ENCODE measurements at places on chromosomes 4 and X.

- no peak overlapping the region for H3K27ac ChIP-seq
- H3K4me1 ChIP-seq = no peaks in the 10 kb centered on the region
- no peak for DNase-seq
- no peak overlapping the region for H3K4me3 ChIP-seq
- H3K27me3 ChIP-seq = no peaks in the 10 kb centered on the region
Measured at GRCh38 chrX:22686138-22686541, 313.6 kb upstream of the DDX53 start.

DNA sequence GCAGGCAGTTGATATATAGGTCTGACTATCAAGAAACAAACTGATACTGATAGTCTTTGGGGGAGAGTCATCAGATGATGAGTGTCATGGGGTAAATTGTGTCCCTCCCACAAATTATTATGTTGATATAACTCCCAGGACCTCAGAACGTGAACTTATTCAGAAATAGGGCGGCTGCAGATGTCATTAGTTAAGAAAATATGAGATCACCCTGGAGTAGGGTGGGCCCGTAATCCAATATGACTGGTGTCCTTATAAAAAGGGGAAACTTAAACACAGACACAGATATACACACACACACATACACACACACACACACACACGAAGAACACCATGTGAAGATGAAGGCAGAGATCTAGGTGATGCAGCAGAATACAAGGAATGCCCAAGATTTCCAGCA is 32.7 kb upstream of the ARHGEF9 start:
- no peak overlapping the region for H3K27ac ChIP-seq
- no peak overlapping the region for H3K4me3 ChIP-seq
- H3K36me3 ChIP-seq = no peaks in the 10 kb centered on the region
- H3K27me3 ChIP-seq = no peaks in the 10 kb centered on the region

DNA sequence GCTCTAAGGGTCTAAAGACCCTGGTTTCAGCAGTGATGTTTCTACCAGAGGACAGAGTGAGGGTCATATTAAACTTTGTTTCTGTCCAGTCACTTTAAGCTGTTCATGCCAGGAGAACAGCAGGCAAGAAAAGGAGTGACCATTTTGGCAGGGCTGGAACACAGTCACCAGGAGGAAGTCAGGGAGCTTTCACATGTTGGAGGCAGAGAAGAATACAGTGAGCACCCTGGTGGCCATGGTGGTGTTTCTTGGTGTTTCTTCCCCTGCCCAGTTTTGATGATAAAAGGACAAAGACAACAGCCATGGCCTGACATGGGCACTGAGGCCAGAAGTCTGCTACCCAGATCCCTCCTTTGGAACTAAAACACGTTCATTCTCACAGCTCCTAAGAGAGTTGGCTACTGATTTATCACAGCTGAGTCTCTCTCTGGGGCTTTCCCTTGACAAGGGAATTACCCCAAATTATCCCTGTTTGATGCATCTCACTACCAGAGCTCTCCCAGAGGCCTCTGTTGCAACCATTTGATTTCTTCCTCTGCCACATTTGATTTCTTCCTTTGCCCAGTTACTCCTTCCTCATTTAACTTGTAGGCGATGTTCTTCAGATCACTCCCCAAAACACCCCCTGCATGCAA is 106.4 kb upstream of the NWD2 start:
- no peaks in the 10 kb centered on the region for H3K36me3 ChIP-seq
- no peak overlapping the region for H3K4me3 ChIP-seq

GRCh38 chr4:120286813-120287212 is 220.2 kb upstream of the MAD2L1 start:
- H3K27ac ChIP-seq = no peak overlapping the region
- no peaks in the 10 kb centered on the region for H3K36me3 ChIP-seq
- H3K4me1 ChIP-seq = no peaks in the 10 kb centered on the region

DNA sequence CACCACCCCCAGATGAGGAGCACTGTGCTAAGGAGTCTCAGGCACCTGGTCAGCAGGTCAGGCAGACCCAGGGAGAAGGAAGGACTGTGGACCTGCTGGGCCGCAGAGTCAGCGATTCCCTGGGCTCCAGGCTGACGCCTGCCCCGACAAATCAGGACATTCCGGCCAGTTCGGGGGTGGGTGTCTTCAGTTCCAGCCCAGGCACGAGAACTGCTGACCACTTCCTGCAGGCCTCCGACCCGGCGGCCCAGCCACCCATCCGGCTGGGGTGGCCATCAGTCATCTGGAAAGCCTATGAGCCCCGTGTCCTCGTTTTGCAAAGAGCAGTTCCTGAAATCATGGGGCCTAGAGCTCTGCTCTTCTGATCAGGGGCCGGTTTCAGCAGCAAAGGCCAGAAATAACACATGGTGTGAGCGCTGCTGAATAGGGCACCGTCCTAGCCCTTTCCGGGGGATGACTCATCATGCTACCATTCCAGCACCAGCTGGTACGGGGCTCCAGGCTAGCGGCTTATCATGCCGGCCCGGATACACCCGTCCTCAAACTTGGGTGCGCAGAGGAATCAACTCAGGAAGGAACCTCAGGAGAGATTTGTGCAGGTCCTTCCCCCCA is 7.8 kb upstream of the SH3TC1 start:
- no peak overlapping the region for H3K27ac ChIP-seq
- H3K4me3 ChIP-seq = no peak overlapping the region
- H3K4me1 ChIP-seq = peaks cover 33% of the 10 kb centered on the region
- DNase-seq = no peak
- no peaks in the 10 kb centered on the region for H3K36me3 ChIP-seq
- H3K27me3 ChIP-seq = no peaks in the 10 kb centered on the region

- no peaks in the 10 kb centered on the region for H3K4me1 ChIP-seq
- H3K27me3 ChIP-seq = peaks cover 3% of the 10 kb centered on the region
Measured at GRCh38 chr4:25564836-25565235, 90.8 kb upstream of the SLC34A2 start.

GRCh38 chrX:989959-990510 is 222.4 kb downstream of the CRLF2 start:
- H3K36me3 ChIP-seq = no peaks in the 10 kb centered on the region
- peak overlapping the region; percentile 79 for H3K4me3 ChIP-seq
- peak overlapping the region; percentile 80 for H3K27ac ChIP-seq
- peaks cover 16% of the 10 kb centered on the region for H3K27me3 ChIP-seq
- H3K4me1 ChIP-seq = no peaks in the 10 kb centered on the region
- no peak for DNase-seq

DNA sequence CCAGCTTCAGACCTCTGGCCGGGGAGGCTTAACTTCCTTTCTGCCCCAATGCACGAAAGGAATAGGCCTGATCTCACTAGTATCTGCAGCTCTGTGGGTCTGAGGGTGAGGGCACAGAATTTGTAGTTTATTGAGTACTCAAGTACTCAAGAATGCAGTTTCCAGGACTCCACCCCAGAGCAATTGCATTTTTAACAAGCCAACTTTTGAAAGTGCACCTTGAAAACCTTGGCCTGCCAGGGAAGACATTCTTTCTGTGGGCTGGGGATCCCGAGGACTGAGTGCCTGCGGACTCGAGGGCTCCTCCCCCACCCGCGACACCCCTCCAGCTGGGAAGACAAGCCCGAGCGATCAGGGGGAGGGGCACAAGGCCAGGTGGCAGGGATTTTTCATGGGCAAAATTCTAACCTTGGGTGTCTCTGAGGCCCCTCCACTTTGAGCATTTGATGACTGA is 22.4 kb downstream of the RS1 start:
- no peak for DNase-seq
- H3K4me3 ChIP-seq = no peak overlapping the region
- H3K27ac ChIP-seq = peak overlapping the region; percentile 89
- H3K27me3 ChIP-seq = no peaks in the 10 kb centered on the region

DNA sequence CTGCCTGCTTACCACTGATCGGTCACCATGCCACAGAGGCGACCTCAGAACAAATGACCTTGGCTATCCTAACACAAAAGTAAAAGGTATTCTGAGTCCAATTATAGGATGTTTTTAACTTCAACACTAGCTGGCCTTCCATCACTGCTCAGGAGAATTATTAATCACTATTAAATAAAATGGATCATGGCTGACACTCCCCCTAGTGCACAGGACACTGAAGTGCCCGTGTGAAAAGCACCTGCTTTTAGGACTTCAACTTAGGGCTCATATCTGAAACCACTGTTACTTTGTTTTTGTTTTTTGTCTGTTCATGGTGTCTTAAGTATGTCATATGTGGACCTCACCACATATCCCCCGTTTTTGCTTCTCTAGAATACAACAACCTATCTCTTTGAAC is 33.9 kb downstream of the STX18 start:
- H3K27ac ChIP-seq = no peak overlapping the region
- peaks cover 6% of the 10 kb centered on the region for H3K4me1 ChIP-seq
- no peaks in the 10 kb centered on the region for H3K27me3 ChIP-seq
- H3K4me3 ChIP-seq = no peak overlapping the region
- DNase-seq = no peak
- peaks cover 9% of the 10 kb centered on the region for H3K36me3 ChIP-seq

GRCh38 chrX:36609616-36610585 is 398.3 kb upstream of the FAM47C start:
- no peak overlapping the region for H3K27ac ChIP-seq
- no peak for DNase-seq
- no peaks in the 10 kb centered on the region for H3K36me3 ChIP-seq
- H3K4me1 ChIP-seq = no peaks in the 10 kb centered on the region

- H3K4me3 ChIP-seq = no peak overlapping the region
- H3K27me3 ChIP-seq = no peaks in the 10 kb centered on the region
- H3K27ac ChIP-seq = no peak overlapping the region
- no peak for DNase-seq
- H3K36me3 ChIP-seq = no peaks in the 10 kb centered on the region
- H3K4me1 ChIP-seq = peaks cover 10% of the 10 kb centered on the region
Measured at GRCh38 chr4:148778980-148779675, 336.9 kb upstream of the NR3C2 start.

DNA sequence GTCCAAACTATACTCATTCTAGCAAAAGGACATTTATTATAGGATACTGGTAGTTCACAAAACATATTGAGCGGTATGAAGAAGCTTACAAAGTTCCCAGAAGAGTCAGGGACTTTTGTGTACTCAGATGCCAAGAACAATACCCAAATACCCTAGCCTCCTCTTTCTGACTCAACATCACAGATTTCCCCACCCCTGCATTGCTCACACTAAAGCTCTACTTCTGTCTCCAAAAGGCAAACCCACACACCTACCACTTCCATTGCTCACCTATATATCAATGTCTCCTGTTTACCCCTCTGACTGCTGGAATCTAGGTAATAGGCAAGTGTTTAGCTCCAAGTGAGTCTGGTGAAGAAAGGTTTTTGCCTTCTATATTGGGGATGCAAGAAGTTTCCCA is 100.7 kb upstream of the HCCS start:
- H3K27ac ChIP-seq = no peak overlapping the region
- H3K4me3 ChIP-seq = no peak overlapping the region
- no peaks in the 10 kb centered on the region for H3K27me3 ChIP-seq
- DNase-seq = no peak
